ENCODE measurements at places on chromosomes 6 and 20.

DNA sequence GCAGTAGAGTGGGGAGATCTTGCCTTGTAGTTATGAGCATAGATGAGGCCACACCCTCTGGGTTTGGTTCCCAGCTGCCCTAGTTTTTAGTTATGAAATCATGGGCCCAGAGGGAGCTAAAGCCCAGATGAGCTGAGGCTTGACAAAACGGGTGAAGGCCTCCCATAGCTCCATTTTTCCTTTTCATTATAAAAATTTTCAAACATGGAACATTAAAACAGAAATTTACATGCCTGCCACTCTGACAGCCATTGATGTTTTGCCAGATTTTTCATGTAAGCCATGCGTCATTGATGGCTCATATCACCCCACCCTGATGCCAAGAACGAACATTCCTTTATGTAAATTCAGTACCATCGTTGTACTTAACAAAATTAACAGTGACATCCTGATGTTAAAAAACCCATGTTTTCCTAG, 67.9 kb downstream of the IGF2R start:
- DNase-seq = no peak

GRCh38 chr20:49636447-49636846, 68.5 kb upstream of the PTGIS start:
- DNase-seq = no peak

- no peak for DNase-seq
These were observed 142.4 kb downstream of the ZFP64 start for GRCh38 chr20:52049001-52049731.

DNA sequence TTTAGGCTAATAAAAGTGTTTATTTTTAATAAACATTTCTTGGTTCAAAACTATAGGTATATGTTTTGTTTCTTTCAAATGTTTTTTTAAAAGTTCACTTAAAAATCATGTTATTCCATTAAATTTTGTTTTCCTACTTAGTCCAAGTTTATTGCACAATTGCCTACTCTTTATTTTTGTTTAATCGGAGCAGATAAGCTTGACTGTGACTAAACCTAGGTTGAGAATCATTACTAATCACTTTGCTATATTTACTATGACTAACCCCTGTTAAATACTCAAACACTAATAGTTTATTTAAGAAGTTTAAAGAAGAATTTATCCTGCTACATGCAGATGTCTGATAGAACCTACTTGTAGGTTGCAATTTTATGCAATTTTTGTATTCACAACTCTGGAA, 18.8 kb downstream of the MAP3K4 start:
- no peak for DNase-seq

DNA sequence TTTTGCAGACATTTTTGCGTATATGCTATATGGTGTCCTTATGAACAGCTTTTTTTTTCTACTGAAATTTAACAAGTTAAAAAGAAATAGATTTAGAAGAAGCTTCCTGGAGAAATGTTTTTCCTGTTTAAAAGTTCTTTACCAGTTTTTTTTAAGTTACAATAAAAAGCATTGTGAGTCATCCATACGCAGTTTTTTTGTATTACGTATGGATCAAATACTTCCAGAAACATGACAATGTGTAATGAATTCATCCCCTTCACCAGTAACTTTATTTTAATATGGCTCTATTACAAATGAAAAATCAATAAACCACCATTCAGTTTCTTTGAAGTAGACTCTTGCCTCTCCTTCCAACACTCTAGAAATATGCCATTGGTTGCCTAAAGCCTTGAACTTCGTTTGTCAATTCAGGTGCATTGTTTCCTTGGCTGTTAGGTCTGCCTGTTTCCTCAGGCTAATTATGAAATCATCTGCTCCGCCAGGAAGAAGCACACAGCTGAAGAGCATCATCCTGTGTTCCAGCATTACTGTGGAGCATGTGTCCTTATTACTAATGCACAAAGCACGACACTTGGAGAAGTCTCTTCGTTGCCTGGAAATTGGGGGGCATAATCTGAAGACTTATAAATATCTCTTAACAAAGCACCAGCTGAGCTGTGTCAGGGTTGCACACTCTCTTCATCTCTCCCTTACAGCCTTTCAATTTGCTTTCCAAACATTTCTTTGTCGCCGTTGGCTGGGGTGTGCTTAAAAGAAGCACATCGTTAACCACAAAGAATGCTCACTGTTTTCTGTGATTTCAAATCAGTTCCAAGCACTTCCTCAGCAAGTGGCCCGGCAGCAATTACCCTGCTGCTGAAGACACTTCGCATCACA, 9.6 kb downstream of the MOXD1 start:
- no peak for DNase-seq

- no peak for DNase-seq
These were observed 257.8 kb downstream of the CDC5L start for GRCh38 chr6:44645276-44645675.

- no peak for DNase-seq
These were observed 34.8 kb downstream of the SH3BGRL2 start for GRCh38 chr6:79665725-79666551.

DNA sequence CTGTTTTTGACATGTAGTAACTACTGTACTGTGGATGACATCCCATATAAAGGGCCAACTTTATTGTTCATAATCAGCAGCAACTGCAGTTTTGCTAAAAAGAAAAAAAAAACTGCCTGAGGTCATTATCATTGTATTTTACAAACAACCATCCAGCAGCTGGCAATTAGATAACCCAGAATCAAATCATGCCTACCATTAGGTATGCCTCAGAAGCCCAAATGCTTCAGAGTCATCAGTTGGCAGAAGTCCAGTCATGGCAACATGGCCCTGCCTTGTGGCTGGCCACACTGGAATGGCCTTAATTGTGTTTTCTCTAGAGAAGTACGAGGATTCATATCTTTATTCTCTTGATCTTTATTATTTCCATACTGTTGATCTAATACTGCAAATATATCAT, 462.4 kb upstream of the NRSN1 start:
- DNase-seq = no peak

DNA sequence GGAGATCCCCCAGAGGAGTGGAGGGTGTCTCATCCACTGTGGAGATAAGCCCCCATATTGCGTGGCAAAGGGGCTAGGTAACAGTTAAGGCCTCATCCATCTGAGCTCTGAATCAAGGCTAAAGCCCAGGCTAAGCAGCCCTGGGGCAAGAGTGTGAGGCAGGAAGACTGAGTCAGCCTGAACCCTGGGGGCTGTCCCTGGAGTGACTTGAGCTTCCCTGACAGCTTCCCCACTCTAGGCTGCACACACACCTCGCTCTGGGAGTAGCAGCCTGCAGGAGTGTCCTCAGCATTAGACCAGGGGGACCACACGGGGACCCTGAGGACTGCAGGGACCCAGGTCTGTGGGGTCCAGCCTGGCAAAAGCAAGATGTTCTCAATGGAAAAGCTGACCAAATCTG, 27.9 kb downstream of the UBD start:
- DNase-seq = no peak

DNA sequence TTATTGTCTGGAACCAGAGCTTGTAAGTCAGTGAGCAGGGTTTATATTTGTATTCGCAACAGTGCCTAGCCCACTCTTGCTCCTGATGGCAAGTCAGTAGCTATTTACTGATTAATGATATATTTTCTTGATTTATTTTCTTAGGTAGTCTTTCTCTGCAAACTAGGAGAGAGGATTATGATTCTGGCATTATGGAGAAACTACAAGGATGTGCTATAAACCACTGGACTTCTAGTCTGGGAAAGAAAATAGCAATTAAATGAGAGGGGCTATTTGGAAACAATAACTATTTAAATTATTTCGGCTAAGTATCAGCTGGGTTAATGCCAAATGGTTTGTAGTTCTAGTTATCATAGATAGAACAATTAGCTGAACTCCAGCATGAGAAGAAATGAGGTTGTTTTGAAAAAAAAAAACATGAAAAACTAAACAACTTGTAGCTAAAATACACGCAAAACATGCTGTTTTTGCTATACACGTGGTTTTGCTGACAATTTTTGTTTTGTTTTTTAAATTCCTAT, 304.9 kb upstream of the TCF21 start:
- DNase-seq = no peak

GRCh38 chr6:85612690-85613474, 19.2 kb upstream of the SNX14 start:
- no peak for DNase-seq

DNA sequence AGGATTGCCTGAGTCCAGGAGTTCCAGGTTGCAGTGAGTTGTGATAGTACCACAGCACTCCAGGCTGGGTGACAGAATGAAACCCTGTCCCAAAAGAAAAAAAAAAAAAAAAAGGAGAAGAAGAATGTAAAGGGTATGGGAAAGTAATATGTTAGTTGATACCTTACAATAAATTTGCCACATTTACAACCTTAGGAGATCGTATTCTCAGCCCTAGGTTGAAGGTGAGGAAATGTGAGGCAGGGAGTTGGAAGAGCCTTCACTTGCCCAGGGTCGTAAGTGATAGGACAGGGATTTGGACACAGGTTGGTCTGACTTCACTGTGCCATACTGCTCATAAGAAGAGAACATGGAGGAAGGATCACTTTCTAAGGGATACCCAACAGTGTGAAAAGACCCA, 68.6 kb downstream of the BMP6 start:
- DNase-seq = no peak

GRCh38 chr6:147868427-147869190, 360.1 kb downstream of the SAMD5 start:
- DNase-seq = peak; percentile 12

- no peak for DNase-seq
These were observed 203.7 kb downstream of the SYNDIG1 start for GRCh38 chr20:24672886-24673677.

DNA sequence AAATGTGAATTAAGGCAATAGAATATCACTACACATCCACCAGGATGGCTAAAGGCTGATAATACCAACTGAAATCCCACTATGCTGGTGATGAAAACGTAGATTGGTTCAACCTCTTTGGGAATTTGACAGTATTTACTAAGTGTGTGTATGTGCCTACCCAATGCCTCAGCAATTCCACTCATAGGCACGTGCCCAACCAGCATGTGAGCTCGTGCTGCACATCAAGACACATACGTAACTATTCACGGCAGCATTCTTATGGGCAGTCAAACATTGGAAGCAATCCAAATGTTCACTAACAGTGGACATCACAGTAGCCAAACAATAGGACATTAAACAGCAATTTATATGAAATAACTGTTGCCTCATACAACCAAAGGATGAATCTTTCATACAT, 15.7 kb upstream of the AFDN start:
- DNase-seq = no peak

GRCh38 chr6:21994821-21995220, 302.0 kb downstream of the PRL start:
- peak; percentile 34 for DNase-seq

DNA sequence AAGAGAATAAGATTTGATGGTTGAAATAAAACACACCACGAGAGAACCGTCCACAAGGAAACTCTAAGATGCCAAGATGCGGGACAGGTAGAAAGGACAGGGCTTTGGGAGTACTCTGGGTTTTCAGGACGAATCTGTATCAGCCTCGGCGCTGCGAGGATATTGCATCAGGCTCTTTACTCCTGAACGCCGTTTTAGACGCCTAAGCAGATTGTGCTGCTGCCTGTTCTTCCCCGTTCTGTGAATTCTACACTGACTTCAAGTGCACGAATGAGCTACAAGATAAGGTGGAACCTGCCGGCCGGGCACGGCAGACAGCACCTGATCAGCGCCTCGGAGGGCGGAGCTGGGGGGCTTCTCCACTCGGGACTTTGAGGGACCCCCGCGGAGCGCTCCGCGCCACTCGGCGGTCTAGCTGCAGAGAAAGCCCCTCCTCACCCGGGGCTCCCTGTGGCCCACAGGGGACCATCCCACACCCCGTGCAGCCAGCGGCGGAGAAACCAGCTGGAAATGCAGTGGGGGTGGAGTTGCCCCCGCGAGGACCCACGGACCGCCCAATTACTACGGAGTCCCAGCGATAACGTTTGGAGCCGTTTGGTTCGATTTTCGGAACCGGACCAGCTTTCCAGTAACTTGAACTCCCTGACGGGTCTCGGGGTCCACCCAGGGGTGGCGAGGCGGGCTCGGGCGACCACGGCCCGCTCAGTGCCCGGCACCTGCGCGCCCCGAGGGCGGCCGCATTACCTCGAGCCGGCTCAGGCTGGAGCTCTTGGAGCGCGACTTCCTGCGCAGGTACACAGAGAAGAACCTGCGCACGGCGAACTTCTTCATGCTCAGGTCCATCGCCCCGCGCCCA, 646 bp downstream of the RPS6KA2 start:
- peak; percentile 53 for DNase-seq

DNA sequence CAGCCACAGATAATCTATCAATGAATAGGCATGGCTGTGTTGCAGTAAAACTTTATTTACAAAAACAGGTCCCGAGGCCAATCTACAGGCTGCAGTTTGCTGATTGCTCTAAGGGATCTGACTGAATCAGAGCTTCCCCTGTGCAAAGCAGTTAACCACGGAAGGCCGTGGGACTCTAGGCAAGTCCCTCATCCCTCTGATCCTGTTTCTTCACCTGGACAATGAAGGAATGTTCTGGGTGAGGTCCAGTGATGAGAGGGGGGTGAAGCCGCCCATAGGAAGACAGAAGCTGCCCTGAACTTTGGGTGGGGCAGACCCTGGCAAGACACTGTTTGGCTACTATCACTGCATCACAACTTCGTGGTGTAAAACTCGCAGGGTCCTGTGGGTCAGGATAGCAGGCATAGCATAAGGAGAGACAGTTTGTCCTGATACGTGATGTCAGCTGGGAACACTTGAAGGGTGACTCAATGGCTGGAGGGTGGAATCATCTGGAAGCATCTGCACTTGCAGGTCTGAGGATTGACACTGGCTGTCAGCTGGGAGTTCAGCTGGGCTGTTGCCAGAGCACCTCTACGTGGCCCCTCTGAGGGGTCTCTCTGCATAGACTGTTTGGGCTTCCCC, 33.3 kb upstream of the TGM2 start:
- no peak for DNase-seq

GRCh38 chr6:47348316-47348863, 38.7 kb upstream of the TNFRSF21 start:
- DNase-seq = no peak

GRCh38 chr6:47057830-47058540, 15.9 kb upstream of the ADGRF1 start:
- DNase-seq = no peak

DNA sequence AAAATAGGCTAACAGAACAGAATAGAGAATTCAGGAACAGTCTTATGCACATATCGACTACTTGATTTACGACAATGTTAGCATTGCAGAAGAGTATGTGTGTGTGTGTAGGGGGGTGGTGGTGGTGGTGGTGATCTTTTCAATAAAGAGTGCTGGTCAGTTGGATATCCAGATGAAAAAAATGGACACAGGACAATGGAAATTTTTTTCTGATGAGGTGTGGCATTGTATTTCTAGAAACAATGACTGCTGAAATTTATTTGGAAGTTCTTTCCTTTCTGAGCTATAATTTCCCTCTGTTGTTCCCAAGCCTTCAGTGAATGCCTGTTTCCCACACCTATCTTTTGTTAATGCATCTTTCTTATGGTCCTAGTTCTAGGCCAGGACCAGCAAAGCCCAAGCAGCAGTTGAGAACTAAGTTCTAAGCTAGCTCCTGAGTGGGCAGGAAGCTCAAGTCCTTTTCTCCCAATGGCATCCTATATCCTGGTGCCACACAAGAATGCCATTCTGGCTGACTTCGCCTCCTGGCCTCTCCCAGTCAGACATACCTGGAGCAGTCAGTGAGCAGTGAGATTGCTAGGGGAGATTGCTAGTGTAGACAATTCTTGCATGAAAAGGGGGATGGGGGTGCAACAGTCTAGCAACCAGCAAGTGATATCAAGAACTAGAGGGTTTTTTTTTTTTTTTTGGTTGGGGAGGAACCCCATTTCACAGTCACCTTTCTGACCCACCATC, 1.2 kb upstream of the TOX2 start:
- DNase-seq = no peak

All from common myeloid progenitor, CD34-positive (primary cell).